ENCODE measurements at places on chromosomes 11 and 22. TPM values are rescaled to one million over a fixed set of nuclear protein-coding genes. Genes with fewer than 3 reads are reported as not detected.
A peak's percentile ranks its signal among the peaks of the same experiment; 100 is the strongest.

GRCh38 chr11:120017582-120018150 is 120.2 kb downstream of the TRIM29 start:
- H3K36me3 ChIP-seq, result no peaks in the 10 kb centered on the region
- no peaks in the 10 kb centered on the region for H3K27me3 ChIP-seq
- no peak overlapping the region for H3K27ac ChIP-seq
- H3K4me1 ChIP-seq, result no peaks in the 10 kb centered on the region
- no peak overlapping the region for H3K4me3 ChIP-seq

Gene C11orf52
- total RNA-seq, result 2.7 TPM

Gene HEPHL1
- total RNA-seq, result not detected

DNA sequence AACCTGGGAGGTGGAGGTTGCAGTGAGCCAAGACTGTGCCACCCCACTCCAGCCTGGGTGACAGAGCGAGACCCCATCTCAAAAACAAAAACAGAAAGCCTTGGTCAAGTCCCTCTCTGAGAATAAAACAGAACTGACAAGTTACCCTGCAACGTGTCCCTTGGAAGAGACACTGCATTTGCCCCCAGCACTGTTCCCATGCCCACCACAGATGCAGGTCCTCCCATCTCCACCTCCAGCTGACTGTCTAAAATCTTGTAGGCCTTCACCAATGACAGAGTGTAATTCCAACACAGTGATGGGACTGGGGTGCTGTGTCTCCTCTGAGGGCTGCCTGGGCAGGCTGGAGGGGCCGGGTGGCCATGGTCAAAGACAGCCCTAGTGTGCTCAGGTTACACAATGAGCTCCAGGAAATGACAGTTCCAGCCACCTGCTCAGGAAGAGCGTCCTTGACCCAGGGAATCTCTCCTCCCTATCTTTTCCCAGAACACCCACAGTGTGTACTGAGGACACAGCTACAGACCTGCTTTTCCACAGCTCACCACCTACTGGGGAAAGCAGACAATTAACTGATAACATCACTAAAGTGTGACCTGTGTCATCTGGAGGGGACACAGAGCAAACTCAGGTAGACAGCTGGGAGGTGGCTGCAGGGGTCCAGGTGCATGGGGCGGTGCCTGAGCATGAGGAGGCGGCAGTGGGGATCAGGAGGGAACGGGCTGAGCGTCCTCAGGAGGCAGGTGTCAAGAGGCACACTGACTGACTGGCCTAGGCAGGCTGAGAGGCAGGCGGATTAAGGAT is 56.4 kb downstream of the ARFGAP3 start:
- DNase-seq, result no peak
- H3K27me3 ChIP-seq, result no peaks in the 10 kb centered on the region
- no peak overlapping the region for H3K27ac ChIP-seq
- peaks cover 2% of the 10 kb centered on the region for H3K4me1 ChIP-seq

DNA sequence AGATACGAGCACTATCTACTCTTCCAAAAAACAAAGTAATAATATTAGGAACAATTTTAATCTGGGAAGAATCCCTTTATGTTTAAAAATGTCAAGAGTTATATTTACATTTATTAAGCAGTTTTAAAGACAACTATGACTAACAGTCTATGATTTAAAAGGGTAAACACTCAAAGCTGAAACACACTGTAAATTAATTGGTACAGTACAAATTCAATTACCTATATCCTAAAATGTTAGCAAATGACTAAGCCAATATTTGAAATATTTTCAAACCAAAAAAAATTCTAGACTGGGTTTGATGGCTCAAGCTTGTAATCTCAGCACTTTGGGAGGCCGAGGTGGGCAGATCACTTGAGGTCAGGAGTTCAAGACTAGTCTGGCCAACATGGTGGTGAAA is 36.0 kb upstream of the CHRNA10 start:
- H3K36me3 ChIP-seq, result peaks cover 10% of the 10 kb centered on the region
- no peak for DNase-seq
- H3K27me3 ChIP-seq, result no peaks in the 10 kb centered on the region
- no peak overlapping the region for H3K27ac ChIP-seq

DNA sequence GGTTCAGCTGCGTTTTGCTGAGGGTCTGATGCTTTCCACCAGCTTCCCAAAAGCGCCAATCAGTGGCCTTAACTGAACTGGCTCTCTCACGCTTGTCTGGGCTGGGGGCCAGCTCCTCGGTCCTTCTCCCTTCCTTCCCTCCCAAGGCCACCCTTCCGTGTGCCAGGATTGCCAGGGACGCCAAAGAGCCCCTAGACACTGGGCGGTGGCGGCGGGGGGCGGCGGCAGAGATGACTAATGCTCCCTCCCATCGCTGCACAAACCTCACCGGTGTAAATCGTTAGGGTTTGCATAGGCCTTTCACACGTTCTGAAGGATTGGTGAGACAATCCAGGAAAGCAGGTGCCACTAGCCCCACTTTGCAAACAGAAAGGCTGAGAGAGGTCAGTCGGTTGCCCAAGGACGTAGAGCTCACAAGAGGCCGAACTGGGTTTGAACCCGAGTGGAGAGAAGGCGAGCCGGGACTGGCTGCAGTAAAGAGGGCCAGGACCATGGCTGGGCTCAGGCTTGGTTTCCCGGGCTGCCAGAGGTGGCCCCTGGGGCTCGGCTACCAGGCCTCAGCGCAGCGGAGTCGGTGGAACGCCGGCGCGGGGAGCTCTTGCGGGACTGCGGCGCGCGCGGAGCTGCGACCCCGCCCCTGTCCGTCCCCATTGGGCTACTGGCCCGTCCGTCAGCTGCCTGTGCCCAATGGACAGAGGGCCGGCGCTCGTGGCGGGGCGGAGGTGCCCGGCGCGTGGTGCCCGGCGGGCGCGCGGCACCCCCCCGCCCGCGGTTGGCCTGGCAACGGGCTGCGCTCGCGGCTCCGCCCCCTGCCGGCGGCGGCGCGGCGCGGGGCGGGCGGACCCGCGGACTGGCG is 589 bp upstream of the GNAZ start:
- H3K27me3 ChIP-seq, result no peaks in the 10 kb centered on the region
- peak; percentile 97 for DNase-seq
- H3K4me3 ChIP-seq, result peak overlapping the region; percentile 27

GRCh38 chr11:30423279-30423648 is 100.4 kb downstream of the ARL14EP start:
- H3K4me3 ChIP-seq, result no peak overlapping the region
- H3K27me3 ChIP-seq, result no peaks in the 10 kb centered on the region
- H3K4me1 ChIP-seq, result no peaks in the 10 kb centered on the region
- no peak overlapping the region for H3K27ac ChIP-seq

DNA sequence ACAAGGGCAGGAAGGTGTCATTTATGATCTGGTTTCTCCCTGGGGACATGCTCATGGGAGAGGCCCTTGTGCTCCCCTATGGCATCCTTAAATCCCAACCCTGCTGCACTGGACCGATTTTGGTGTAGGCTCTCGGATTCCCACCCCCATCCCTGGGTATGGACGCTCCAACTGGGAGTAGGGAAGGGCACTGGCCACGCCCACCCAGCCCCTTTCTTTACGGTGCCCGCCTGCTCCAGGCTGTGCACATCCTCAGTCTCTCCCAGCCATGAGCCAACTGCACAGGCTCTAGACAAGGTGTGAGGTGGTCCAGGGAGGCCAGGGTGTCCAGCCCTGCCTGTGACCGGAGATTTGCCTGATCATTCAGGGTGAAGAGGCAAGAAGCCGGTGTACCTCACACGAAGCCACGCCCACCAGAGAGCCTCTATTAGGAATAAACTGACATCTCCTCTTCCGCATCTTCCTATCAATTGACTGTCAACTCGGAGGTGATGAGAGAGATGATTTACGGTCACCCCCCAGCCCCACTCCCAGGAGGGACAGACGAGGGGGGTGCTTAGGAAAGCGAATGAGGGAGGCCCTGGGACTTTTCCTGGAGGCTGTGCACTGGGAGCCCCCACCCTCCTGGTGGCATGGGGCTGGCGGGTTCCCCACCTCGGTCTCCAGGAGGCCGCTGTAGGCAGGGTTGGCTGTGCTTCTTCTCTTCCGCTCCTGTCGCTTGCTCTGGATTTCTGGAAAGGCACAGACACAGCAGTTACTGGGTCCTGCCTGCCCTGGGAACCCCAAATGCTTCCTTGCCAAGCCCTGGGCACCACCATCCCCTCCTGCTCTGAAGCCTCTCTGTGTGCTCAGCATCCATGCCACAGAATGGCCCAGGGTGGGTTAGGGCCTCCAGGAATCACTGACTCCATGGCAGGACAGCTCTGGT is 116.7 kb downstream of the PHF21B start:
- H3K27me3 ChIP-seq, result no peaks in the 10 kb centered on the region
- H3K27ac ChIP-seq, result no peak overlapping the region
- peak; percentile 59 for DNase-seq
- no peaks in the 10 kb centered on the region for H3K36me3 ChIP-seq
- no peak overlapping the region for H3K4me3 ChIP-seq

DNA sequence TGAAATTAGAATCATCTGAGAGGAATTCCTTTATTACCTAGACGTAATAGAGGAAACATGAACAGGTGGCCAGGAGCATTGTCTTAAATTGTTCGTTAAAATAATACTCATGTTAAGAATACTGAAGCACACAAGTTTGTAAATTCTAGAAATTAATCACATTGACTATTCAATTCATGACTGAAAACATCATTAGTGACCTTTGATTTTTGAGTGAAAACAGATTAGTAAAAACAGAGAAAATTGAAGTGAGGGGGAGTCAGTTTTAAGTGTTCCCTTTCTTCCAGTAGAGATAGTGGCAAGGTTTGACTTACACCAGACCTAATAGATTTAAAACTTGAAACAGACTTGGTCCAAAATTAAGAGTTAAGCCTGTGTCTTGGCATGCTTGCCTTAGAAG is 1.4 kb downstream of the ZFP91 start:
- H3K4me3 ChIP-seq, result peak overlapping the region; percentile 97
- peaks cover 3% of the 10 kb centered on the region for H3K4me1 ChIP-seq
- DNase-seq, result no peak

Gene RFPL1
- total RNA-seq, result not detected

DNA sequence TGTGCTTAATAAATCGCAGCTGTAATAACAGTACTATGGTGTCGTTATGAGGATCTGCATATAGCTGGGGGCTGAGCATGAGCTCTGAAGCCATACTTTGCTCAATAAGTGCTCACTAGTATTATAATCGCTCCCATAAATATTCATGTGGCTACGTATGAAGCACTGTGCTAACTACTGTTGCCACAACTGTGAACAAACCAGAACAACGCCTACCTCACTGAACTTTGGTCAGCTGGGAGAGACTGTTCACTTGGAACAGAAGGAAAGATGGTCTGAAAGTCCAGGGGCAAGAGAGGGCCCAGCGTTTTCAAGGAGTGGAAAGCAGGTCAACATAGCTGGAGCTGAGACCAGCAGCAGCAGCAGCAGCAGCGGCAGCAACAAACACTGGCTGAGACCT is 141.6 kb downstream of the EFCAB6 start:
- no peaks in the 10 kb centered on the region for H3K4me1 ChIP-seq
- H3K36me3 ChIP-seq, result no peaks in the 10 kb centered on the region
- DNase-seq, result no peak

DNA sequence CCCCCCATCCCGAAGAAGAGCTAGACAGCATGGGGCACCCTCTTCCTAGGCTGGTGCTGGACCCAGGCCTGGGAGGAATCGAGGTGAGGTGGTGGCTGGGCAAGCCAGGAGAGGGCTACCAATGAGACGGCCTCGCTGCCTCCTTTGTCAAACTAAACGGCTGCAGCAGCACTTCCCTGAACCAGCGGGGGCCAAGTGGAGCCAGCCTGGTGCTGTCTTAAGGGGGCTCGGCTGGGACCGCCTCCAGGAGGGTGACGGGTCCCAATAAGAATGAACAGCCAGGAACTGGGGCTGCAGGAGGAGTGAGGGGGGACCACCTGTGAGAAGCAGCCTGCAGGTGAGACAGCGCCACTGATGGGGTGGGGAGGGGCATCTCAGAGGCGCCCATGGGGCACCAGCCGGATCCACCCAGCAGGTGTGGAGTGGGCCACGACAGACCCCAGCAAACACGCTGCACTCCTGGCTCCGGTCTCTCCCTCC is 17.1 kb downstream of the IFT27 start:
- no peak overlapping the region for H3K4me3 ChIP-seq
- H3K36me3 ChIP-seq, result no peaks in the 10 kb centered on the region
- DNase-seq, result no peak
- no peaks in the 10 kb centered on the region for H3K4me1 ChIP-seq
- no peaks in the 10 kb centered on the region for H3K27me3 ChIP-seq
- no peak overlapping the region for H3K27ac ChIP-seq

GRCh38 chr22:35457729-35458546 is 58.0 kb downstream of the MCM5 start:
- no peaks in the 10 kb centered on the region for H3K36me3 ChIP-seq
- no peaks in the 10 kb centered on the region for H3K4me1 ChIP-seq
- no peak for DNase-seq
- H3K4me3 ChIP-seq, result no peak overlapping the region
- no peak overlapping the region for H3K27ac ChIP-seq

DNA sequence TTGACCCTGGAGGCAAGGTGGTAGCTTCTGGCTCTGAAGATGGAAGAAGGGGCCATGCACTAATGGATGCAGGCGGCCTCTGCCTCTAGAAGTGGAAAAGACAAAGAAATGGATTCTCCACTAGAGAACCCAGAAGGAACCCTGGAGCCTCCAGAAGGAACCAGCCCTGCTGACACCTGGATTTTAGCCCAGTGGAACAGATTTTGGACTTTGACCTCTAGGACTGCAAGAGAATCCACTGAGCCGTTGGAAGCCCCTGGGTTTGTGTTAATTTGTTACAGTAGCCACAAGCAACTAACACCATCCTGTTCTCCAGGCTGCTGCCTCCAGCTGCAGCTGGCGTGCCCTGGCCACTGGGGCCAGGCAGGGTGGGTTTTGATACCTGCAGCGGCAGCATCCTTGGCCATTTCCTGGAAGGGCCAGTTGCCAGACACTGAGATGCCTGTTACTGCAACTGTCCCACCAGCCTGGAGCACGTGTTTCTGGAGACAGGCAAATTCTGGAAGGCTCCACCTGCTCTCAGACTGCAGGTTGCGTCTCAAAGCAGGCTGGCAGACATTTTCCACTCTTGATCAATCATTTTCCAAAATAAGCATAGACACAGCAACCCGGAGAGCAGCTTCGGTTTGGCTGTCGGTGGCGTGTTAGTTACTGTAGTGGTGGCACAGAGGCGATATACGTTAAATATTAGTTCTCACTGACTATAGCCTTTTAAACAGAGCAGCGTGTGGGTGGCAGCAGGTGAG is 76.8 kb upstream of the PARVG start:
- no peaks in the 10 kb centered on the region for H3K4me1 ChIP-seq
- H3K27ac ChIP-seq, result no peak overlapping the region
- H3K4me3 ChIP-seq, result no peak overlapping the region
- H3K36me3 ChIP-seq, result no peaks in the 10 kb centered on the region
- H3K27me3 ChIP-seq, result no peaks in the 10 kb centered on the region

DNA sequence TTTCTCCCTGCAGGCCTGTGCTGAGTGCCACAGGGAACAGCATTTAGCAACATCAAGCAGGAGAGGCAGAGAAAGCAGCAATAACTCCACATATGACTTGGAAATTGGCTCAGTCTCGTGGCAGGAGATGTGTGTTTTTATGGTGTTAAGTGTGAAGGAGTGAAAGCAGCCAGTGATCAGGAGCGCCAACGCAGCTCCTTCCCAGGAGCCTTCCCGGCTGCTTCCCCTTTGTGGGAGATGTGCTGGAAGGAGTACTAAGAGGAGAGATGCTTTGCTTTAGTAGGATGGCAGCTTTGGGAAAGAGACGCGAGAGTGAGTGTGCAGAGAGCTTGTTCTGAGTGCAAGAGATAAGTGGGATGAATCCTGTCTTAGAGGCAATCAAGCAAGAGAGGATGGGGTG is 54.7 kb upstream of the KIRREL3 start:
- no peaks in the 10 kb centered on the region for H3K4me1 ChIP-seq
- H3K36me3 ChIP-seq, result no peaks in the 10 kb centered on the region
- no peak for DNase-seq
- no peak overlapping the region for H3K4me3 ChIP-seq
- H3K27me3 ChIP-seq, result no peaks in the 10 kb centered on the region

GRCh38 chr22:19705181-19705934 is 8.9 kb upstream of the SEPTIN5 start:
- H3K27ac ChIP-seq, result no peak overlapping the region
- no peaks in the 10 kb centered on the region for H3K36me3 ChIP-seq
- H3K27me3 ChIP-seq, result no peaks in the 10 kb centered on the region
- no peak for DNase-seq
- no peak overlapping the region for H3K4me3 ChIP-seq
- no peaks in the 10 kb centered on the region for H3K4me1 ChIP-seq
